ENCODE measurements at places on chromosomes 4 and X. TPM values are rescaled to one million over a fixed set of nuclear protein-coding genes. Genes with fewer than 3 reads are reported as not detected.

SLC39A8 gene
- total RNA-seq, result 7.3 TPM

SRPX gene
- total RNA-seq, result 4.8 TPM

HELT gene
- total RNA-seq, result not detected

RADX gene
- 10.5 TPM for total RNA-seq

MAGEA10 gene
- total RNA-seq, result not detected

WFS1 gene
- 8.8 TPM for total RNA-seq

GPR34 gene
- total RNA-seq, result not detected

TRIM61 gene
- not detected for total RNA-seq

LUZP4 gene
- not detected for total RNA-seq

NR0B1 gene
- not detected for total RNA-seq

GPRASP1 gene
- 7.0 TPM for total RNA-seq
